ENCODE measurements at places on chromosomes 4 and X. TPM values are rescaled to one million over a fixed set of nuclear protein-coding genes. Genes with fewer than 3 reads are reported as not detected.

CLNK gene
- not detected for total RNA-seq

DNA sequence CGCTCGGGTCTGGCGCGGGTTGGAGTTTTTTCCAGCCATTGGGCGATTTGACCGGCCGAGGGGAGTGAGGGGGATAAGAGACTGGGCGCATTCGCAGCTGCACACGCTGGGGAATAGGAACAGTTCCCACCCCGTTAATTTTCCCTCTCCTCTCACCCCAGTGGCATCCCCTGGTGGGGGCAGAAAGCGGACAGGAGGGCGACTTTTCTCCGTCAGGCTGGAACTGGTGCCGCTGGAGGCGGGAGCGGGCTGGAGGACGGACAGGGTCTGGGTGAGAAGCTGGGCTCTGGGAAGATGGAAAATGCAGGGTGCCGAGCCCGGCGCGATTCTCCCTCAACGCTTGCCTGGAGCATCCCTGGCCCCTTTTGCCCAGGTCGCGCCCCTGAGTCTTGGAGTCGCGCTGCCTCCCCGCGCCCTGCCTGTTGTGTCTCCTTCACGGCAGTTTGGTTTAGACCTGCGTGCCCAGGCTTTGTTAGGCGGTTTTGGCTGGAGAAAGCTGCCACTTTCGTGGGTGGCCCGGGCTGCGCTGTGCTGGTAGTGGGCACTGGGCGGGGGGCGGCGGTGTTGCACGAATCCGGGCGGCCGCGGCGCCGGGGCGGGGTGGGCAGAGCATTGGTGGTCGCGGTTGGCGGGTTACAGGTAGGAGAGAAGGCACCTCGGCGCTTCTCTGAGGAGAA lies 2.0 kb downstream of the ADGRL3 start:
- H3K36me3 ChIP-seq: no peaks in the 10 kb centered on the region
- no peak overlapping the region for H3K27ac ChIP-seq
- H3K27me3 ChIP-seq: peaks cover 49% of the 10 kb centered on the region
- H3K4me1 ChIP-seq: peaks cover 2% of the 10 kb centered on the region
- no peak overlapping the region for H3K4me3 ChIP-seq

DNA sequence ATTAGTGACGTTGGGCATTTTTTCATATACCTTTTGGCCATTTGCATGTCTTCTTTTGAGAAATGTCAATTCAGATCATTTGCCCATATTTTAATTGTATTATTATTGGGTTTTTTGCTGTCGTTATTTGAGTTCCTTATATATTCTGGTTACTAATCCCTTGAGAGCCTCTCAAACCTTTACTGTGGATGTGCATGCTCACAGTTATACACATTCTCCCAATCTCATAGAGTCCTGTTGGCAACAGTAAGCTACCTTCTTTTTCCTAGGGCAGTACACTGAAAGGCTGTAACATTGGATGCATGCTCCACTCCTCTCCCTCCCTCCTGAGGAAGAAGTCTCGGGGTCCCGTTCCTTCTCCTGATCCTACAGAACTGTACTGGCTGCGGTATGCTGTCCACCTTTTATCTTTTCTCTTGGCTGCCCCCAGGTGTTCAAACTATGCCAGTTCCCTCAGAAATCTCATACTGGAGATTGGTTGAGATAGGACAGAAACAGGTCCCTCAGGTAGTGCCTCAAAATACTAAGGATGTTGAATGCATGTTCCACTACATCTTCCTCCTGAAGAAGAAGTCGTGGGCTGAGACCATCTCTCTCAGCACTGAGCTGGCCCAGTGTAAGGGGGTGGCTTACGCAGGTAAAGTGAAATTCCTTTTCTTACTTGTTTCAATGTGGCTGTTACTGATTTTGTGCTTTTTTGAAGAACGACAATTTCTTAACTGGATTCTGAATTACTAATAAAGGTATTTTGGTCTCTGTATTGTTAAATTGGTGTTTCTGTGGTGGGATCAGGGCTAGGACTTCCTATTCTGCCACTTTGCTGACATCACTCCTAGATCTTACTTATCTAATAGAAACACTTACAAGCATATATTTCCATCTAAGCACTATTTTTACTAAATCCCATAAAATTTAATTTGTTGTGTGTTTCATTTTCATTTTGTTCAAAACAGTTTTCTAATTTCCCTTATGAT lies 145.4 kb upstream of the HUWE1 start:
- H3K27ac ChIP-seq: no peak overlapping the region
- no peak for DNase-seq
- peaks cover 3% of the 10 kb centered on the region for H3K27me3 ChIP-seq
- peaks cover 6% of the 10 kb centered on the region for H3K4me1 ChIP-seq

DNA sequence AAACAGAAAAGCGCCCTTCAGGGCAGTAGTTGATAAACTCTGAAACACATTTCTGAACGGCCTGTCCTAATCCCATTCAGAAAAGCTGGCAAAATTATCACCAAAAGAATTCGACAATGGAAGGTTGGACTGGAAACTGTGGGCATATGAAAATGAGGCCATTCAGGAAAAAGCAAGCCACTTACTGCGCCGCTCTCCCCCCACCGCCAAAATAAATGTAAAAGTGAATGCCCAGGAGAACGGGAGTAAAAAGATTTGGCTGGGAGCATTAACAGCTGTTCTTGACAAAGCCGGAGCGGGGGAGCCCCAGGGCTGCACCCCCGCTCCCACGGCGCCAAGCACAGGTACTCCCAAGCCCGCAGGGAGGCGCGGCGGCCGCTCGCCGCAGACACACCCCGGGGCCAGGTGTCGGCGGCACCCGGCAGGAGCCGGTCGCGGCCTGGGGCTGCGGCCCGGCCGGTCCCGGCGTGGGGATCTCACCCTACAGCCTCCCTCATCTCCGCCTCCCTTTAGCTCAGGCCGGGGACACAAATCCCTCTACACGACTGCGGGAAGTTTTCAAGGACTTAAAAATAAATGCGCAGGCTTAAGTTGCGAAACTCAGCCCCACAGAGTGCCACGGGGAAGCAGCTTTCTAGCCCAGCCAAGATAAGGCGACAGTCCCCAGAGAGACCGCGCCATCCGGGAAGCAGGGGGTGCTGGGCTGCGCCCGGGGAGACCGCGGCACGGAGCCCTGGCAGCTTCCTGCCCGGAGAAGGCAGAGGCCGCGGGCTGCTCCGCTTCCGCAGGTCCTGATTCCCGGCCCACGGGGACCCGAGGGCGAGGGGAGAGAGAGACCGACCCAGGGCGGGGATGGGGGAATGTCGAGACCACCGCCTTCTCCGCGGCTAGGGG lies 593 bp downstream of the SH3RF1 start:
- H3K27ac ChIP-seq: no peak overlapping the region
- peak overlapping the region; percentile 82 for H3K4me3 ChIP-seq
- peaks cover 68% of the 10 kb centered on the region for H3K27me3 ChIP-seq

TSPAN7 gene
- total RNA-seq: not detected

ARHGAP36 gene
- not detected for total RNA-seq

DNA sequence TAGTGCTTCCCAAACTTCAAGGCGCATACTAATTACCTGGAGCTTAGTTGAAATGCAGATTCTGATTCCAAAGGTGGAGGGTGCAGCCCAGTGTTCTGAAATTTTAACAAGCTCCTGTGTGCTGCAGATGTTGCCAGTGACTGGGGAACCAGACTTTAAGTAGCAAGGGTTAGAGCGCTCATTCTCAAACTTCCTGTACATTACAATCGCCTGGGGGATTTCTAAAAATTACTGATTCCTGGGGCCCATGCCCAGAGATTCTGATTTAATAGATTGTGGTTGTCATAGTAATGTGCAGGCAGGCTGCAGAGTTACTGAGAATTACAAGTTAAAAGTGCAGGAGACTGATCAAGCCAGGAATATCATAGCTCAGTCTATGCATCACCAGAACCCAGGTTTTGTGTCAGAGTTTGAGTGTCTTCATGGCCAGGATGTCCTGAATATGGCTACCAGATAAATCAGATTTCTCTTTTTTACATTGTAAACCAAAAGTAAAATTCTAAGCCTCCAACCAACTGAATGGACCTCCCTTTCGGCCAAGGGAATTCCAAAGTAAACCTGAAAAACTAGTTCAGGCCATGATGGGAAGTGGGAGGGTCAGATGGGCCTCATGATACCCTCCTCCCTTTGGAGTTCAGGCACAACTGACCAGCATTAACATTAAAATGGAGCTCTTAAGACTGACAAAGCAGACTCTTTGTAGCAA lies 121.6 kb downstream of the ATXN3L start:
- no peak overlapping the region for H3K27ac ChIP-seq
- H3K36me3 ChIP-seq: no peaks in the 10 kb centered on the region

DNA sequence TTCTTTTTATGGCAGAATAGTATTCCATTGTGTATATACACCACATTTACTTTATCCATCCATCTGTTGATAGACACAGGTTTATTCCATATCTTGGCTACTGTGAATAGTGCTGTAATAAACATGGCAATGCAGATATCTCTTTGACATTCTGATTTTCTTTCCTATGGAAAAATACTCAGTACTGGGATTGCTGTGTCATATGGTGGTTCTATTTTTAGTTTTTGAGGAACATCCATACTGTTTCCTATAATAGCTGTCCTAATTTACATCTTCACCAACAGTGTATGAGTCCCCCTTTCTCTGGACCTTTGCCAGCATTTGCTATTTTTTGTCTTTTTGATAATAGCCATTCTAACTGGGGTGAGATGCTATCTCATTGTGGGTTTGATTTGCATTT lies 73.5 kb downstream of the GPAT3 start:
- peaks cover 22% of the 10 kb centered on the region for H3K27me3 ChIP-seq
- DNase-seq: no peak
- no peak overlapping the region for H3K4me3 ChIP-seq
- H3K27ac ChIP-seq: no peak overlapping the region
- peaks cover 1% of the 10 kb centered on the region for H3K36me3 ChIP-seq

MFAP3L gene
- total RNA-seq: 1.7 TPM

- no peaks in the 10 kb centered on the region for H3K27me3 ChIP-seq
- H3K4me1 ChIP-seq: no peaks in the 10 kb centered on the region
- H3K4me3 ChIP-seq: no peak overlapping the region
- DNase-seq: no peak
These were observed 313.4 kb upstream of the BOD1L1 start for GRCh38 chr4:13940921-13941320.

DNA sequence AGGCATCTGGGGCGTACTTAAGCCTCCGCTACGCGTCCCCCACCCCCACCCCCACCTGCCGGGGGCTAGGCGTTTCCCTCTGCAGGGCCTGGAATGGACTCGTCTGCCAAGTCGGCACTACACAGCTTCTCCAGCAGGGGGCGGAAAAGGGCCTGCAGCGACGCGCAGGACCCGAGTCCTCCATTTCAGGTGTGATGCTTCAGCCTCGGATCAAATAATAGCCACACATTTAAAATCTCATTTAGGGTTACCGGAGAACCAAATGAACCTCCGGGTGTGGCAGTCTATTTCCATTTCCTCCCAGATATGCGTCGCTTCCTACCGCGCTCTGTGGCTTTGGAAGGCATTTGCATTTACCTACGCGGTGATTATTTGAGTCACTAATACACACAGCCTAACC lies 2.9 kb downstream of the PAK3 start:
- peaks cover 20% of the 10 kb centered on the region for H3K27me3 ChIP-seq
- peaks cover 9% of the 10 kb centered on the region for H3K4me1 ChIP-seq
- H3K36me3 ChIP-seq: no peaks in the 10 kb centered on the region
- H3K27ac ChIP-seq: no peak overlapping the region
- DNase-seq: peak; percentile 64

- no peak for DNase-seq
- no peak overlapping the region for H3K27ac ChIP-seq
- no peak overlapping the region for H3K4me3 ChIP-seq
- no peaks in the 10 kb centered on the region for H3K36me3 ChIP-seq
These were observed 35.0 kb downstream of the SHROOM3 start for GRCh38 chr4:76470064-76470463.

GRCh38 chr4:3630598-3631543 lies 98.6 kb upstream of the LRPAP1 start:
- H3K36me3 ChIP-seq: no peaks in the 10 kb centered on the region
- H3K27ac ChIP-seq: no peak overlapping the region
- H3K4me3 ChIP-seq: no peak overlapping the region

GRCh38 chrX:153593811-153594500 lies 5.0 kb downstream of the CCNQ start:
- no peak for DNase-seq
- peaks cover 15% of the 10 kb centered on the region for H3K4me1 ChIP-seq
- no peak overlapping the region for H3K4me3 ChIP-seq
- no peak overlapping the region for H3K27ac ChIP-seq
- no peaks in the 10 kb centered on the region for H3K36me3 ChIP-seq
- no peaks in the 10 kb centered on the region for H3K27me3 ChIP-seq

DNA sequence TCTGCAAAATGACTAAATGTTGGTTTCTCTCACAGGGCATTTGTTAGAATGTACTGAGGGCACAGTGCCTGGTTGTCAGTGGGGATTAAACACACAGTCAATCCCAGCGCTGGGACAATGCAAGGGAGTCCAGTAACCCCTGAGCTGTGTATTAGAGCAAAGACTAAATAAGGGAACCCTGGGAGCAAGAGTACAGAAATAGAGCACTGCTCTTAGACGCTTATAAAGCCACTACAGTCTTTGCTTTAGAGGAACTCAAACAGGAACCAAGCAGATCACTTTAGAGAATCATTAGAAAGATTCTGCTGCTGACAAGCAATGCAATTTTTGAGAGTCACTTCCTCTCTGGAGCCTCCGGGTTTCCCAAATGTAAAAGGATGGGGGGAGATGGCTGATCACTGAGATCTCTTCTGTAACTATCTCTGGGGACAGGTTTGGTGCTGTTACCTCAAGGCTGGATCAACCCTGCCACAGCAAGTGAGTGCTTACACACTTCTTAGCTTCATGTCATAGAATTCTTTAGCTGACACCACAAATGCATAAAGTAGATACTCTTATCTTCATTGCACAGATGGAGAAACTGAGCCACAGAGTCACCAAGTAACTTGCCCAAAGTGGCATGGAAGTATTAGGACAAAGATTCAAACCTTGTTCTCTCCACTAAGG lies 137.8 kb upstream of the CPEB2 start:
- no peak overlapping the region for H3K4me3 ChIP-seq
- H3K27me3 ChIP-seq: peaks cover 10% of the 10 kb centered on the region
- no peak overlapping the region for H3K27ac ChIP-seq

PSAPL1 gene
- total RNA-seq: not detected

DNA sequence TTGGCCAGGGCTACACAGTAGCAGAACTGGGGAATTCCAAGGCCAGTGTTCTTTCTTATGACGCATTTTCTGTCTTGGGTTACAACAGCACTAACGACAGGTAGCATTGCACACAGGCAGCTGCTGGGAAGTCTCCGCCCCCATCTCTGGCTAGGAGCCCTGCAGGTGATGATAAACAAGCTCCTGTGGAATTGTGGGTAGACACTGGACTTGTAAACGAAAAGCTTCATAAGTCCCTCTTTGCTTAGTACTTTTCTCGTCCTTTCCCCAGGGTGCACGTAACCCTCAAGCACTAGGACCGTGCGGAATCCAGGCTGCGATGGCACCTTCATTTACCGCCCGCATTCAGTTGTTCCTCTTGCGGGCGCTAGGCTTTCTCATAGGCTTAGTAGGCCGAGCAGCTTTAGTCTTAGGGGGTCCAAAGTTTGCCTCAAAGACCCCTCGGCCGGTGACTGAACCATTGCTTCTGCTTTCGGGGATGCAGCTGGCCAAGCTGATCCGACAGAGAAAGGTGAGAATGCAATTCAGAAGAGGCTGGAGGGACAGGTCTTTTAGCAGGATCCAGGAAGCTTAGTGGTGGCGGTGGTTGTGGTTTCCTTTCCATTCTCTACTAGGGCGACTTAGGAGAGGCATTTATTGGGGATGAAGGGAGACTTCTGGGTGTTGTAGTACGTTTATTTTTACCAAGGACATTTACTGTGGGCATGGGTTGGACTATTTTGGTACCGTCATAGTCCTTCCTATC lies at the start of gene FAAH2:
FAAH2 (plus strand) TSS at position 200 of the 745 bp plus-strand sequence; CDS start at position 320, 120 bp downstream.
- peak; percentile 37 for DNase-seq
- peak within 1 kb of the TSS; percentile 84 for H3K4me3 ChIP-seq
- H3K4me1 ChIP-seq: peaks cover 9% of the 10 kb centered on the region
- H3K27ac ChIP-seq: peak within 1 kb of the TSS; percentile 30

- no peak for DNase-seq
- H3K27me3 ChIP-seq: peaks cover 2% of the 10 kb centered on the region
- no peaks in the 10 kb centered on the region for H3K4me1 ChIP-seq
- no peaks in the 10 kb centered on the region for H3K36me3 ChIP-seq
- no peak overlapping the region for H3K27ac ChIP-seq
- H3K4me3 ChIP-seq: no peak overlapping the region
These were observed 207.8 kb upstream of the CNKSR2 start for GRCh38 chrX:21166272-21166982.

Data from activated naive CD8-positive, alpha-beta T cell treated with anti-CD3 and anti-CD28 coated beads, Interleukin-2, amount 10 ng/mL, durations not matched to agents 7 days and 5 days (primary cell).